ENCODE measurements at places on chromosomes 12 and 14.

- DNase-seq, result no peak
Measured at GRCh38 chr14:81562818-81563217, 29.2 kb upstream of the SEL1L start.

- DNase-seq, result peak; percentile 83
Measured at GRCh38 chr12:48996794-48997718, 2.1 kb downstream of the DDN start.

- no peak for DNase-seq
Measured at GRCh38 chr14:36194663-36195062, 18.1 kb upstream of the PTCSC3 start.

DNA sequence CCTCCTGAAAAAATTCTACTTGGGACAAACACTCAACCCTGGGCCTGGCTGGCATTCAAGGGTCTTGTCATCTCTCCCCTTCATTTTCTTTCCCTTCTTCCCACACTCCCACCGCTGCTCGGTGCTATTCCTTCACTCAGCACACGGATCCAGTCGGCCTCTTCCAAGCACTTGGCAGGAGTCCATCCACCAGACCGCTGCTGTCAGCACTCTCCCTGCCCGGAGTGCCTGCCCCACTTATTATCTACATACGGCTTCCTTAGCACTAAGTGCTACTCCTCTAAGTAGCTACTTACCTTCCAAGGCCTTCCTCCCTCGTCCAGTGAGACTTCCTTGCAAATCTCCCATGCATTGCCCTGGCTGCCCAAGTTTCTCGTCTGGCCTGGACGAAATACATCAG lies 29.8 kb downstream of the CALM1 start:
- DNase-seq, result peak; percentile 15

DNA sequence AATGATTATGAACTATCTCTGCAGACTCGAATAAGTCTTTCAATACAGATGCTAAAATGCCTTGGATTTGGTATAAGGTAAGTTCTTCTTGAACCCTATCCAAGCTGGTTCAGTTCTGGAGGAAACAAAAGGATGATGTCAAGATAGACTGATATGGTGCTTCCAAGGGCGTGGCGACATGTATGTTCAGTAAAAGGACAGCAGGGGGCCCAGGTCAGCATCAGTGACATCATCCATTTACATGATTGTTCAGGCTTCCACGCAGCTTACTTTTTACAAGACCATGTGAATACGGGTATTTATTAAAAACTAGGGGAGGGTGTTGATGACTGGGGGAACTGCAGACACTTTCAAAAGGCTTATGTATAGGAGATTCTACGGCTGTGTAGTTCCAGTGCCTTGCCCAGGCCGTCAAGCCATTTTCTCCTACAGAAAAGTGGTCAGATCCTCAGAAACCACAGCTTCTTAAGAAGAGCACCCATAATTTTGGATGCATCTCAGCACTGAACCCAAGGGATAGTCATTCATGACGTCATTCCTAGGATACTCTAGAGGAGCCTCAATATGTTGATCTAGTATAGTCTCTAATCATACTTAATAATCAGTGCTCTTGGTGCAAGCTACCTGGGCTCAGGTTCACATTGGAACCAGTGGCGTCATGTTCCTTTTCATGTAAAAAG lies 527.7 kb downstream of the FUT8 start:
- DNase-seq, result no peak

GRCh38 chr12:14883686-14884085 lies 2.0 kb downstream of the MGP start:
- DNase-seq, result no peak

- no peak for DNase-seq
Measured at GRCh38 chr12:72275526-72275925, 3.4 kb downstream of the TRHDE start.

- no peak for DNase-seq
Measured at GRCh38 chr14:69360438-69361108, 37.5 kb downstream of the ERH start.

DNA sequence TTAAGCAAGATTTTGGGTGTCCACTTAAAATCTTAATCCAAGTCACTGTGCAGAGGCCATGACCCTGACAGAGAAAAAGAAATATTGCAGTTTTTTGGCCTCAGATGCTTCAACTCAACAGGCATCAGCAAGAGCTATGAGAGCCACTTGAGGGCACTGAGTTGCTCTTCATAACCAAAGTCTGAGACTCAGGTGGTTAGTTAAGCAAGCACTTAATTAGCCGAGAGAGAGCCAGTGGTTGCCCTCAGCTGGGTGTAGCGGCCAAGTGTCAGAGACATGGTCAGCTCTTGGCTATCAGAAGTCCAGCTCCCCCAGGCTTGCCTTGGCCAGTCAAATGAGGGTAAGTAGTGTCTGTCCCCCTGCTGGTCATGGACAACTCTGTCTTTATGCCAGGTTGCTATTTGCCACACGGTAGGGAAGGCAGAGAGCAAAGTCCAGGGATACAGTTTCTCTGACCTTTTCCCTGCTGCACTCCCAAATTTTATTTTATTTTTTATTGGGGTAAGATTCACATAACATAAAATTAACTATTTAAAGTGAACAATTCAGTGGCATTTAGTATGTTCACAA lies 9.0 kb upstream of the KRT71 start:
- peak; percentile 2 for DNase-seq

GRCh38 chr12:2374092-2374906 lies 321.5 kb downstream of the CACNA1C start:
- DNase-seq, result no peak

DNA sequence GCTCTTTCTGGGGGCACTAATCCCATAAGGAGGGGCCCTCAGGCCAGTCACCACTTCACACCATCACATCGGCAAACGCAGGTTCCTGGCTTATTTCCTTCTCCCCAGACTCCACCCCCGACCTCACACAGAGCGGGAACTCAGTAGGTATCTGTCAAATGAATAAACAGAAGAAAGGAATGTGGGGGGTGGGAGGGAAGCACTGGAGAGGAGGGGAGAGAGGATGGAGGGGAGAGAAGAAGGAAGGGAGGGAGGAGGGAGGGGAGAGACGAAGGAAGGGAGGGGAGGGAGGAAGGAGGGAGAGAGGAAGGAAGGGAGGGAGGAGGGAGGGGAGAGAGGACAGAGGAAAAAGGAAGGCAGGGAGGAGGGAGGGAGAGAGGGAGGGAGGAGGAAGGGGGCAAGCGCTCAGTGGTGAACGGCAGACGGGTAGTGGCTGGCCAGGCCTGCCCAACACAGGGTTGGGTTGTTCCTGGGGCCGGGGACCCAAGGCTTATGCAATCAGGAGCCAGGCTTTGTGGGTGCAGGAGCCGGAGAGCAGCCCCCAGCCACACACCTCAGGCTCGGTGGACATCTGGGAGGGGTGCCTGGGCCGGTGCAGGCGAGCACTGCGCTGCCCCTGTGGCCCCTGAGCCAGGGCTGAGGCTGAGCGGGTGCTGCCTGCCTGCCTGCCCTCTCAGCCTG lies 52.6 kb upstream of the FBRSL1 start:
- no peak for DNase-seq

DNA sequence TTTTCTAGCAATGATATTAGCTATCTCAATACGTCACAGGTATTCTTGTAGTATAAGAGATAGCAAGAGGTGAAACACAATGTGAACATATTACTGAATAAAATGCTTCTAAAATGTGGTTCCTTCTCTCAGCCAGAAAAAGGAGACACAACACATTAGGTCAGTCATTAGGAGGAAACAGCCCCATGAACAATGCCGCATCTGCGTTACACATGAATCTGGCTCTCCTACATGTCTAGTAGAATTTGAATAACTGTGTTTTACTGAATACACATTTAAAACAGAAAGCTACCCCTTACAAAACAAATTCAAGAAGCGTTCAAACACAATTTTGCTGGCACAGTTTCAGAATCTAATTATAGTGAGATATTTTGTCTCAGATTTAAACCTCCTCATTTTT lies 51.6 kb downstream of the EFCAB11 start:
- no peak for DNase-seq
